Activated T-cell treated with anti-CD3 and anti-CD28 coated beads, Interleukin-2, amount 50 U/mL, for 4 hours (primary cell): ENCODE measurements at places on chromosomes 16 and 17. TPM values are rescaled to one million over a fixed set of nuclear protein-coding genes. Genes with fewer than 3 reads are reported as not detected.
A peak's percentile ranks its signal among the peaks of the same experiment; 100 is the strongest.

SMPD3 gene
- 0.71 TPM for total RNA-seq

NPIPB6 gene
- total RNA-seq: 0.81 TPM

HEATR9 gene
- total RNA-seq: not detected

CORO1A gene
- total RNA-seq: 747 TPM

CHST4 gene
- total RNA-seq: 0.16 TPM

- DNase-seq: no peak
These were observed 9.9 kb downstream of the XYLT1 start for GRCh38 chr16:17460890-17461289.

GRCh38 chr16:49854188-49854795 is 1.6 kb downstream of the ZNF423 start:
- DNase-seq: no peak

GRCh38 chr17:41647940-41648410 is 23.6 kb upstream of the KRT17 start:
- DNase-seq: peak; percentile 92

GRCh38 chr16:80260906-80261311 is 279.9 kb upstream of the DYNLRB2 start:
- no peak for DNase-seq

GRCh38 chr16:81319221-81319912 is 4.6 kb downstream of the GAN start:
- no peak for DNase-seq
